ENCODE measurements at places on chromosomes 11 and 22.

- no peak for DNase-seq
These were observed 79.4 kb downstream of the PRR5L start for GRCh38 chr11:36375353-36376008.

DNA sequence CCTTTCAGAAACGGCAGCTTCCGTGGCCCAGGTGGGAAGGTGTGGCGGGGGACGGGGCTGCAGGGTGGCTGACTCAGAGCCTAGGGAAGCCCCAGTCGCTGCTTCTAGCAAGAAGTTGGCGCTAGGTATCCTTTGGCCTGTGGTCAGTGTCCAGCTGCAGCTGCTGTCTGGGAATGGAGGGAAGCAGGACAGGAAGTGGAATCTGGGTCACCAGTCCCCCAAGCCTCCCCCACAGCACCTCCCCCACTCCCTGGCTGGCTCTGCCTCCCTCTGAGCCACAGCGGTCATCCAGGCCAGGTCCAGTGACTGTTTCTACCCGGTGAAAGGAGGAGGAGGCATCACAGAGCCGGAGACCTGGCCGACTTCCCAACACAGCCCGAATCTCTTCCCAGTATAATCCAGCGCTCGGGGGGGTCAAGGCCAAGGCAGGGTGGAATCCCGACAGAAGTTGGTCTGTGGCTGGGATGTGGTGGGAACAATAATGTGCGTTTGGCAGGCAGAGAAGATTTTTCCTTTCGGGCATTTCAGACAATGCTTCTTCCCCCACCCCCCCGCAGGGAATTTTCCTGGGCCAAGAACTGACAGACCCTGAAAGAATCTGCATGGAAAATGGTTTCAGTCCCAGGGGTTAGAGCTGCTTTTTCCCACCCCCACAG is 45.1 kb downstream of the C11orf96 start:
- DNase-seq = no peak

GRCh38 chr11:8779107-8779506 is 96.5 kb downstream of the RPL27A start:
- no peak for DNase-seq

- DNase-seq = no peak
These were observed 976.2 kb downstream of the NTM start for GRCh38 chr11:132346558-132347148.

DNA sequence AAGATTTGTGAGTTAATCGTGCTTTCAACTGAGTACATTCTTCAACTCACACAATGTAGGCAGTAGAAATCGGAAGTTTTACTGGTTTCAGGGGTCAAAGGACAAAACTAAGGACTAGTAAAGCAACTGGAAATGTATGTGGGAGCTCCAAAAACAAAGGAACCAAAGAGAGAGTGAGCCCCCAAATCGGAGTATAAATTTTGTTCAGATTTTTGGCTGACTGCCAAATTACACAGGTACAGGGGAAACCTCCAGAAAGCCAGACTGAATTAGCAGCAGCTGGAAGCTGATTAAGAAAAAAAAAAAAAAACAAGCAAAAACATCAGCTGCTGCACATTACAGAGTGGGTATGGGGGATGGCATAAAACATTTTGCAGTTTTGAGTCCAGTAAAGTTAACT is 75.2 kb upstream of the GNAZ start:
- no peak for DNase-seq

DNA sequence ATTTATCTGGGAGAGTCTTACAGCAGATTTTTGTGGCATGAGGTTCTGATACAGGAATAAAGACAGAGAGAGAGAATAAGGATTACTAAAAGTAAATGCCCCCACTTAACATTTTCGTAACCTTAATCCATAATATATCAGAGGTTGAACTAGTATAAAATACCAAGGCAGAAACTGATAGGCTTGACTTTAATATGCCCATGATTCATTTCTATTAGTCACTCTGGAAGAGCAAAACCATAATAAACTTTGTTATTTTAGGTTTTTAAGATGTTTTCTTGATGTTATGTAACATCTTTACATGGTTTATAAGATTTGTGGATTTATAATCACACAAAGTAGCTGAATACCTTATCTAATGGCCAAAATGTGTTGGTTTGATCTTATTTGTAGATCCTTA is 19.1 kb downstream of the GUCY1A2 start:
- no peak for DNase-seq

DNA sequence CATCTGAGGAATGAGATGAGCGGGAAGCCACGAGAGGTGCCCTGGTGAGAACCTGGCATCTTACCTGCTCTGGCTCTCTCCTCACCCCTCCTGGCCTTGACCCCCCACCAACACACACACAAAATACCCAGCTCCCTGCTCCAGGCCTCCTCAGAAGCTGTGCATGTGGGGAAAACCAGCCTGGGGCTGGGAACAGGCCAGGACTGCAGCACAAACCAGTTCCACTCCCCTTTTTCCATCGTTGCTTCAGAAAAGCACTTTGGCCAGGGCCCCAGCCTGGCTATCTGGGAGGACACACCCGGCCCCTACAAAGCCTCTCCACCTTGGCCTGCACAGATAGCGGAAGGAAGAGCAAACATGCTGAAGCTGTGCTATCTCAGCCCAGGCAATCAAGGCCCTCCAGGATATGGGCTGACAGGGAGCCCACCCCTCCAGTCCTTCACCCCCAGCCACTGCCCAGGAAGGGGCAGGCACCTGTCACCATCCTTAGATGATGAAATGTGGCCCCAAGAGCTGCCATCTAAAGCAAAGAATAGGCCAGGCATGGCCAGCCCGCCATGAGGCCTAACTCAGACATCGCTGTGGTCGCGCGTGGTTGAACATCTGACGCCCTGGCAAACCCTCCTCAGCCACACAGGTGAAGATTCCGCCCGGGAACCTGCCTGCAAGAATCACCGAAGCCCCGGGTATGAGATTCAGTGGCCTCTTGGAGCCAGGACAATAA is 35.4 kb downstream of the PISD start:
- no peak for DNase-seq

- DNase-seq = no peak
These were observed 714.9 kb downstream of the LUZP2 start for GRCh38 chr11:25211635-25212254.

DNA sequence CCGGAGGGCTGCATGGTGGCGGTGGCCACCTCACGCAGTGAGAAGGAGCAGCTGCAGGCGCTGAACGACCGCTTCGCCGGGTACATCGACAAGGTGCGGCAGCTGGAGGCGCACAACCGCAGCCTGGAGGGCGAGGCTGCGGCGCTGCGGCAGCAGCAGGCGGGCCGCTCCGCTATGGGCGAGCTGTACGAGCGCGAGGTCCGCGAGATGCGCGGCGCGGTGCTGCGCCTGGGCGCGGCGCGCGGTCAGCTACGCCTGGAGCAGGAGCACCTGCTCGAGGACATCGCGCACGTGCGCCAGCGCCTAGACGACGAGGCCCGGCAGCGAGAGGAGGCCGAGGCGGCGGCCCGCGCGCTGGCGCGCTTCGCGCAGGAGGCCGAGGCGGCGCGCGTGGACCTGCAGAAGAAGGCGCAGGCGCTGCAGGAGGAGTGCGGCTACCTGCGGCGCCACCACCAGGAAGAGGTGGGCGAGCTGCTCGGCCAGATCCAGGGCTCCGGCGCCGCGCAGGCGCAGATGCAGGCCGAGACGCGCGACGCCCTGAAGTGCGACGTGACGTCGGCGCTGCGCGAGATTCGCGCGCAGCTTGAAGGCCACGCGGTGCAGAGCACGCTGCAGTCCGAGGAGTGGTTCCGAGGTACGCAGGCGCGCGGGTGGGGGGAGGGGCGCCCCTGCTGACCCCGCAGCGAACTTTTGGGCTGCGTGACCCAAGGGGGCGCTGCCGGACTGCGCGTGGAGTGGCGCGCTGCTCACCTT is 670 bp downstream of the NEFH start:
- no peak for DNase-seq

GRCh38 chr11:125223901-125224361 is 59.4 kb downstream of the PKNOX2 start:
- no peak for DNase-seq

DNA sequence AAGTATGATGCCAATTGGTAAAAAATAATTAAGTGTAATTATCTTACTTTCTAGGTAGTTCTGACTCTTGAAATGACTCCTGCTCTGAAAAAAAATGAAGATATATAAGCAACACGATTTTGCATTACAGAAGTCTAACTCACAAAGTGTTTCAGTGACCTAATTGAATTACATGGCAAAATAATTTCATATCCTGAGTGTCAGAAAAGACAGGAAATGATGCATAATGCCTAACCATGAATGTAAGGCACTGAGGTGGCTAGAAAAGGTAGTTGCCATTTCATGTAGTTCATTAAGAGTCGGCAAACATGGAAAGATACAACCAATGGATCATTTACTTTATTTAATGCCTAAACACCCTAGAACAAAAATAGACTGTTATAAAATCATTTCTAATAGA is 113.5 kb downstream of the GUCY1A2 start:
- DNase-seq = no peak

DNA sequence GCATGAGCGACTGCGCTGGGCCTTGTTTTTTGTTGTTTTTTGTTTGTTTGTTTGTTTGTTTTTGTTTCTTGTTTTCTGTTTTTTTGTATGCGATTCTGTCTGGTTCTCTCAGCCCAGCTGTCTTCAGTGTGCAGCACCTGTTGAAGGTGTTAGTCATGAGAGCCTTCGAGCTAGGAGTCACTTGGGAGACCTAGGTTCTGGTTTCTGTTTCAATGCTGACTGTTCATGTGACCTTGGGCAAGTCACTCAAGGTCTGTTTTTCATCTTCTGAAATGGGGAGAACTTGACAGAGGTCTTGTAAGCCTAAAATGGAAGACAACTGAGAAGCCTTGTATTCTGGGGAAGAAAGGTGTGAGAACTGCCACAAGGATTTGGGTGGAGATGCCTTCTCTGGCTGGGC is 1.8 kb downstream of the DCPS start:
- DNase-seq = no peak

- no peak for DNase-seq
These were observed 210.7 kb downstream of the METTL15 start for GRCh38 chr11:28318871-28319270.

GRCh38 chr11:1515082-1516060 is 28.8 kb upstream of the MOB2 start:
- DNase-seq = peak; percentile 64

- peak; percentile 50 for DNase-seq
These were observed 99.9 kb upstream of the FGF3 start for GRCh38 chr11:69918938-69919650.

DNA sequence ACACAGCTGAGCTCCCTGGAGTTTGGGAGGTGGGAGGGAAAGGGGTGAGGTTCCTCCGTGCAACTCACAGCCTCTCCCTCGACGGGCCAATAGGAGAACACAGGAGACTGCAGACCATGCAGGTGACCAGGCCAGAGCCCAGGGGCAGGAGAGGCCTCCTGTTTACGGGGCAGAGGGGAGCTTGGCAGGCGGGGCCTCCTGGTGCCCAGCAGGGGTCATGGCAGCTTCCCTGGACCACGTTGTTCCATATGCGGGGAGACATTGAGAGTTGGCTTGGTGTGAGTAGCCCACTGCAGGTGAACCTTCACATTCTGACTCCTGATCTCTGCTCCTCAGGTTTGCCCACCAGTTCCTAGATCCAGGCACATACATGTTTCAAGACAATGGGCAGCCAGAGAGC is 19.3 kb upstream of the XKR3 start:
- no peak for DNase-seq

- DNase-seq = no peak
These were observed 12.0 kb downstream of the BRD1 start for GRCh38 chr22:49815641-49816091.

GRCh38 chr11:122755409-122755808 is 82.9 kb upstream of the CRTAM start:
- no peak for DNase-seq

GRCh38 chr11:23313001-23313400 is 452.7 kb upstream of the CCDC179 start:
- DNase-seq = no peak

GRCh38 chr11:123082977-123083376 is 21.0 kb upstream of the HSPA8 start:
- DNase-seq = no peak

DNA sequence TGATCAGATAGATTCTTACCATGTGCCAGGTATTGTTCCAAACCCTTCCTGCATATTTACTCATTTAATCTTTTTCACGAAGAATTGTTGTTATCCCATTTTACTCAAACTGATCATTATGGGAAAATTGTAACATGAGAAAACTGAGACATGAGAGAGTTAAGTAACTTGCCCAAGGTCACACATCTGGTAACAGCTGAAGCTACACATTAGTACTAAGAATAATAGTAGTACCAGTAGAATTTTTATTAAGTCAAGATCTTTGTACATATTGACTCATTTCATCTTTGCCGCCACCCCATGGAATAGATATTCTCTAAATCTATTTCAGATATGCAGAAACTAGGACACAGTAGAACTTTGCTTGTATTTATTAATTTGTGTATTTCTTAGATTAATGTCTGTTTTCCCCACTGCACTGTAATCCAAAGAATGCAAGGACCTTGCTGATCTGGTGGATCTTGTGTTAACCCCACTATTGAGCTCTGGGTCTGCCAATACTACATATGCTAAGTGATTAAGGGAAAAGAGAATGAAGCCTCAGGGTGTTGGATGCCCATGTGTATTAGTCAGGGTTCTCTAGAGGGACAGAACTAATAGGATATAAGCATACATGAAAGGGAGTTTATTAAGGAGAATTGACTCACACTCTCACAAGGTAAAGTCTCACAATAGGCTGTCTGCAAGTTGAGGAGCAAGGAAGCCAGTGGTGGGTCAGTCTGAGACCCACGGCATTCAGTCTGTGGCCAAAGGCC is 72.8 kb downstream of the PARVA start:
- no peak for DNase-seq

GRCh38 chr11:59224351-59224928 is 11.7 kb upstream of the MPEG1 start:
- DNase-seq = no peak

GRCh38 chr11:38900211-38900610 is 2302.2 kb upstream of the RAG2 start:
- DNase-seq = no peak

- DNase-seq = no peak
These were observed 92.7 kb downstream of the FDX1 start for GRCh38 chr11:110522471-110522870.

GRCh38 chr11:14894657-14895598 is 2.9 kb upstream of the CYP2R1 start:
- no peak for DNase-seq

DNA sequence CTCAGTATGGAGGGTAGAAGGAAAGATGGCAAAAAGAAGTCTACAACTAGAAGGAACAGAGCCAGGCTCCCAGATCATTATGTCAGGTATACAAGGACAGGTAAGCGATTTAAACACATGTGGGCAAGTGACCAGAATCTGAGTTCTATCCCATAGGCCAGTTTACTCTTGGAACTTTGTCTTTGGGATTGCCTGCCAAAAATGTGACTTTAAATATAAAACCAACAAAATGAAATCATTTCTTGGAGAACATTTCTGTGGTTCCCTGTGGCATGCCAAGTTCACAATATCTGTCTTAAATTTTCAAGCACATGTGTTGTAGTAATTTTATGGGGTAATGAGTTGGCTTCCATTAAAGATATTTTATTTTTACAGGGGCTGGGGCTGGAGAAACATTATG is 141.0 kb downstream of the SLC17A6 start:
- DNase-seq = no peak

DNA sequence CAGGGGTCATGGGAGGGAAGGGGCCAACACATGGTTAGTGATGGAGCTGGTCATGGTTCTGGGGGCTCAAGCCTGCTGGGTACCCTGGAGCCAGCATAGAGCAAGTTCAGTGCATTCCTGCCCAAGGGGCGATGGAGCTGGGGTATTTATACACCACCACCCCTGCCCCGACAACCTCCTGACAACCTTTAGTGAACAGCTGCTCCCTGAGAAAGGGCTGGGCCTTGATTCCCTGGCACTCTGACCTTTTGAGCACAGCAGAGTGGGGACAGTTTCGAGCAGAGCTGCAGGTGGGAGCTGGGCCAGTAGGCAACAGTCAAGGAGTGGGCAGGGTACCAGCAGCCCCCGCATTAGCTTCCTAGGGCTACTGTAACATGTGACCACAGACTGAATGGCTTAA is 6.0 kb downstream of the PARVG start:
- no peak for DNase-seq
